Suppressor macrophage (primary cell): ENCODE measurements at places on chromosomes 3 and 15.

- DNase-seq = no peak
Observed at GRCh38 chr3:11165476-11165875, 11.2 kb downstream of the HRH1 start.

- DNase-seq = no peak
Observed at GRCh38 chr15:64009241-64009640, 37.0 kb downstream of the DAPK2 start.

DNA sequence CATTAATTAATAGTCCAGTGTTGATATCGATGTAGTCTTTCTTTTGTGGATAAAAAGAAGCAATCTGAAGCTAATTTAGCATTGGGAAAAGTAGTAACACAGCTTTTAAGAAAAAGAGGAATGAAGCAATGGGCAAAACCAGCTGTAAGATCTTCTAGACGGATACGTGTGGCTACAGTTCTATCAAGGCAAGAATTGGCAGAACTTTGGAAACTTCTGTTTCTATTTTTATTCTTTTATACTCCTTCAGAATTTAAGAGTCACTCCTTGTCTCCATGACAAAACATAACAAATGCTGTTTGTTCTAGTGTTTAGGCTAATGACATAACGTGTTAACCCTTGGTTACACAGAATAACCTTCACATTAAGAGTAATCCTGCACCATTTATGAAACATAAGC is 289.2 kb downstream of the ROBO2 start:
- peak; percentile 5 for DNase-seq

DNA sequence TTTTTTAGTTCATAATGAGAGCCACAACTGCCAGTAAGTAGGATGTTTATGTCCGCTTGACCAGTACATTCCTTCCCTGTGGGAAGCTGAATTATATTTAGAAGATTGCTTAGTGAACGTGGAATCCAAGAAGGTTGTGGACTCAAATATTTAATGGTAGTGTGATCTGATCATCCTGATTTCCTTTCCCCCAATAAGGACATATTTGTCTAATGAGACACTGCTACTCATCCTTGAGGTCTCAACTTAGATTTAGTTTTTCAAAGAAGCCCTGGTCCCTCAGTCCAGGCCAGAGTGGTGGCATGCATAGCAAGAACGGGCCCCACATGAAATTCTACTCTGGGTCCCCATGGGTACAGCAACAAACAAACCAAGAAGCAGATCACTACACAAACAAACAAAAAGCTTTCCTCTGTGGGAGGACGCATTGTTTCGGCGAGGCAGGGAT is 60.8 kb downstream of the USP13 start:
- no peak for DNase-seq

GRCh38 chr15:47614360-47615011 is 102.8 kb upstream of the SEMA6D start:
- no peak for DNase-seq

- no peak for DNase-seq
Observed at GRCh38 chr15:56654216-56654615, 79.1 kb downstream of the ZNF280D start.

- DNase-seq = no peak
Observed at GRCh38 chr3:17431004-17431403, 311.4 kb downstream of the TBC1D5 start.

DNA sequence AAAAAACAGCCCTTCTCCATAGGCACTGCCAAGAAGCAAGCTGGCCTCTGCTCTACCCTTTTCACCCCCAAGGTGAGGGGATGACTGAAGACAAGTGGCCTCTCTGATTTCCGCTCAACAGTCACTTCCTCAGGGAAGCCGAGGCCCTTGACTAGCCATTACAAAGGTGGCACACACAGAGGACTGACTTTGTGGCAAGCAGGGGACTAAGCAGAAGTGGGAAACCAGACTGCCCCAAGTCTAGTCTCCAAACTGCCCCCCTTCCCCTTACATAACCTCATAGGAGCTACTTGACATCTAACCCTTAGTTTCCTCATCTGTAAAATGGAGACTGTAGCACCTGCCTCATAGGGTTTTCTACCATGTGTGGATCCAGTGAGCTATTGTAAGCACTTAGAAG is 118.9 kb downstream of the FOXP1 start:
- no peak for DNase-seq

- DNase-seq = no peak
Observed at GRCh38 chr3:144178607-144179006, 207.0 kb downstream of the DIPK2A start.

DNA sequence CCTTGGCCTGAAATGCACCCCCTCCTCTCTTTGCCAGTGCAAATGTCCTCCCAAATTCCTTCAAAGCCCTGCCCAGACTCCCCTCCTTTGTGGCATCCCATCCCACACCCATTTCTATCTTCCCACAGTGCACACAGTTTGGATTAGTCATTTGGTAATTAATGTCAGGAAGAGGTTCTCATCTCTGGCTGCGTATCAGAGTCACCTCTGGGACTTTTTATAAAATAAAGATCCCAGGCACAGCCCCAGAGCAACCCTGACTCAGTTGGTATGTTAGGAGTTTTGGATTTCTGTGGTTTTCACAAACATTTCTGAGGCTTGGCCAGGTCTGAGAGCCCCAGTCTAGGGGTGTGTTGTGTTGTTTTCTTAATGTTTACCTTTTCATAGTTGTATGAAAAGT is 41.6 kb downstream of the C3orf20 start:
- no peak for DNase-seq

DNA sequence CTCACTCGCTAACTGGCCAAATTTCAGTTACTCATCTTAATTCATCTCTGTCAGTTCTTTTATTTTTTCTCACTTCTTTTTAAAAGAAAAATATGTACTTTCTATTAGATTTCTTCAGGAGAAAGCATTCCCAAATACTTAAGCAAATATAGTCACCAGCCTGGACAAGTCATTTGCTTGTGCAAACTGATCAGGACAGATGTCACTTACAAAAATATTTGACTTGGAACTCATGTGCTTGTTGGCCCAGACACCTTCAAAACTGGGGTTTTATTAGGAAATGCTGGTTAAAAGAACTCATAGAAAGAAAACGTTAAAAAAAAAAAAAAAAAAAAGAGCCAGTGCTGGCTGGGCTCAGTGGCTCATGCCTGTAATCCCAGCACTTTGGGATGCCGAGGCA is 31.3 kb upstream of the FOXP1 start:
- no peak for DNase-seq

GRCh38 chr15:77633134-77633912 is 611 bp upstream of the LINGO1 start:
- peak; percentile 94 for DNase-seq

DNA sequence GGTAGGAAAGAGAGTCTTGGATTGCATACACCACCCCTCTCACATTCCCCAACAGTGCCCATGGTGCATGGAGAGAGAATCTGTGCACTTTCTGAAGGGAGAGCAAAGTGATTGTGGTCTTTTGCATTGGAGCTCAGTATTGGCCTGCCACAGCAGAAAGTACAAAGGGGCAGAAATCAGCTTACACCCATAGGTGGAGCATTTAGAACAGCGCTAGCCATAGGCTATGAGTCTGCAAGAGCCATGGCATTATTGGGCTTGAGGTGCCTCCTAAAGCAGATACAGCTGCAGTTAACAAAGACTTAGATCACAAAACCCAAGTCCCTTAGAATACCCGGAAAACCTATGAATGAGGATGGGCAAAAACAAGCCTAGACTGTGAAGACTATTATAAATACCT is 21.8 kb downstream of the SI start:
- no peak for DNase-seq
